ENCODE measurements at places on chromosomes 13 and 19.

DNA sequence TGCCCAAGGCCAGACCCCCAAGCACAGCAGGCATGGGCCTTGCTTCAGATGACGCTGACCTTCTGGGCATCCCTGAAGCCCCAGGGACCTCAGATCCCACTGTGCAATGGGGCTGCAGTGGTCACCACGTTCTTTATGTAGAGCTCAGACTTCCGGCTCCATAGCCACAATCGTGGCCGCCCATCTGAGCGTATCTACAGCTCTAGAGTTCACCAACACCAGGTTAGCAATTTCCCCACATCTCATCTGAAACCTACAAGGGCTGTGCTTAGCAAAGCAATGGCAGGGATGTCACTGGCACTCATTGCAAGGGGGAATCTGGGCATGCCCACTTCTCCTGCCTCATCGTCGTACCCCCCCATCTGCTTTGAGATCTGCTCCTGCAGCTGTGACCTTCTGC is 384.4 kb upstream of the TSHZ3 start:
- no peak for DNase-seq

DNA sequence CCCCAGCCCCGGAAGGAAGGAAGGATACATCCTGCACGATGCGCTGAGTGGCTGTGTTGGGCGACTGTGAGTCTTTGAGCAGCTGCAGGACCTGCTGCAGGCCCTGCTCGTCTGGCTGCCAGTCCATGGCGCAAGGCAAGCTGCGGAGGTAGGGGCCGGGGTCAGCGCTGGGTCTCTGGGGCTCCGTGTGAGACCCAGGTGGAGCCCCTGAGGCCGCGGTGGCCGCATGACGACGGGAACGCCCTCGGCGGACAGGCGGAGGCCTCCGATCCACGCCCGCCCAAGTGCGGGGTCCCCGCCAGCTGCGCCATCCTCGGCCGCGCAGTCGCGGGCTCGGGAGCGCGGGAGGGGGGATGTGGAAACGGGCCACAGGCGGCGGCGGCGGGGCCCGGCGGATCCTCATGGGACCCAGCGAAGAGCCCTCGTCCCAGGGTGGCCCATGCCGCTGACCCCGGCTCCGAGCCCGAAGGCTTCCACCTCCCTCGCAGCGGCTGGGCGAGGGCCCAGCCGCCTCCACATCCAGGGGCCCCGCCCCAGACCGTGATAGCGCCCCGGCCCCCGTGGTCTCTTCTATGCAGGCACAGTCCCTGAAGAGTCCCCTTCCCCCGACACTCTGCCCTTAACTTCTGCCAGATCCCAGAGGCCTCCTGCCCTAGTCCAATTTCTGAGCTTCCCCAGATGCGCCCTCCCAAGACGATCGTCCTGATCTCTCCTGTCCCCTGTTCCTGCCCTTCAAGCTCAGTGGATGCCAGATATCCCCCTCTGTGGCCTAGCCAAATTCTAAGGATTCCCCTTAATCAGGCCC is 2.7 kb downstream of the TNPO2 start:
- no peak for DNase-seq

- DNase-seq = no peak
Observed at GRCh38 chr13:44230071-44230470, 143.6 kb upstream of the SERP2 start.

DNA sequence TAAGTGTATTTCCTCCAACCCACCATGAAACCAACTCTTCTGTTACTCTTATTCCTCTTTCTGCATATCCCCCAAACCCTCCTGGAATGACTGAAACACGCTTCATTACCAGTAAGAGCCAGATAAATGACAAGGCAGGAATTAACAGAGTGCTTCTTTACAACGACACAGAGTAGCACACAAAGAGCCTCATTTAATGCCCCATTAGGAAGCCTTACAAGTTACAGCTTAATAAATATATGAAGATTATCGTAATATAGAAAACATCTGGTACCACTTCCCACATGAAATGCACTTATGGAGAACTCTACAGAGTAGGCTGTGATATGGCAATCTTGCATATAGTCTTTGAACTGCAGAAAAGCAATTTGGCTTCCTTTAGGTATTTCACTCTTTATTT is 116.8 kb downstream of the ENOX1 start:
- no peak for DNase-seq

GRCh38 chr13:33271759-33272158 is 13.8 kb downstream of the STARD13 start:
- no peak for DNase-seq

DNA sequence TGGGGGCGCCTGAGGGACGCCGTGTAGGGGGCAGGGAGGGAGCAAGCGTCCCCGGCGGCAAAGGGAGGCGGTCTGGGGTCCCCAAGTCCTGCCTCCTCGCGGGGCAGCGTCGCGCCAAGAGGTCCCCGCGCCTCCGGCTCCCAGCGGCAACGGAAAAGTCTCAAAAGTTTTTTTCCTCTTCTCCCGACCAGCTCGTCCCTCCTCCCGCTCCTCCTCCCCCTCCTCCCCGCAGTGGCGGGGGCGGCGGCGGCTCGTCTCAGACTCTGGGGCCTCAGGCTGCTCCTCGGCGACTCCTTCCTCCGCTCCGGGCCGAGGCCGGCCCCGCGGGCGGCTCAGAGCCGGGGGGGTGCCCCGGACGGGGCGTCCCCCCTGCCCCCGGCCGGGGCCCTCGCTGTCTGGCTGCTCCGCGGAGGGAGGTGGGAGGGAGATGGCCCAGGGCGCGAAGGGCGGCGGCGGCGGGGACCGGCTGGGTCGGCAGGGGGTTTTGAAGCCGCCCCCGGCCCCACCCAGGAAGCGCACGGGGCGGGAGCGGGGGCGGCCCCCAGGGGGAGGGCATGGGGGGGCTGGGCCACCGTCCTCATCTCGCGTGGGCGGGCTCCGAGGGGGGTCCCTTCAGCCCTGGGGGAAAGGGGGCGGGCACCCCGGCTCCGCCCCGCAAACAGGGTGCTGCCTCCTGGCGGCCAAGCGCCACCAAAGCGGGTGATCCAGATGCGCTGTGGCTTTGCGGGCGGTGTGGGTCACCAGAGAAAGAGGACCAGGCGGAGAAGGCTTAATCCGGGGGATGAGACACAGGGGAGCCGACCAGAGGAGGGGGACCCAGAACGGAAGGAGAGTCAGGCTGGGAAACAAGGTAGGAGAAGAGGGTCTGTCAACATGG is at the start of gene TGFB1:
Gene TGFB1 (minus strand): TSS at position 457 of the 877 bp plus-strand sequence. CDS start 878 bp downstream, outside the sequence.
- DNase-seq = peak; percentile 69

DNA sequence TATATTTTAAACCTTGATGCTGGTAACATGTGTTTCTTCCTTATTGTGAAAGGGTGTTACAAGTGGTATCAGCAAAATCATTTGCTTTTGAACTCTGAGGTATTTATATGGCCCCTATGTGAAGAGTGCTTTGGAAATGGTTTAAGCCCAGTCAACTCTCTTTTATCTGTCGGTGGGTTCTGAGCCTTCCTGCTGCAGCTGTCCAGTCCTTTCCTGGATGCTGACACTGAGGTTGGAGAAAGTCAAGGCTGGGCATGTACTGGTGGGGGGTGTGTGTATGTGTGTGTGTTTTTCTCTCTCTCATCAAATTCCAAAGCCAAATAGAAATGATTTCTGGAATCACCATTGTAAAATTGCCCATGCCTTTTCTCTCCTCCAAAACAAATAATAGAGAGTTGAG is 221.2 kb downstream of the LMO7 start:
- no peak for DNase-seq

DNA sequence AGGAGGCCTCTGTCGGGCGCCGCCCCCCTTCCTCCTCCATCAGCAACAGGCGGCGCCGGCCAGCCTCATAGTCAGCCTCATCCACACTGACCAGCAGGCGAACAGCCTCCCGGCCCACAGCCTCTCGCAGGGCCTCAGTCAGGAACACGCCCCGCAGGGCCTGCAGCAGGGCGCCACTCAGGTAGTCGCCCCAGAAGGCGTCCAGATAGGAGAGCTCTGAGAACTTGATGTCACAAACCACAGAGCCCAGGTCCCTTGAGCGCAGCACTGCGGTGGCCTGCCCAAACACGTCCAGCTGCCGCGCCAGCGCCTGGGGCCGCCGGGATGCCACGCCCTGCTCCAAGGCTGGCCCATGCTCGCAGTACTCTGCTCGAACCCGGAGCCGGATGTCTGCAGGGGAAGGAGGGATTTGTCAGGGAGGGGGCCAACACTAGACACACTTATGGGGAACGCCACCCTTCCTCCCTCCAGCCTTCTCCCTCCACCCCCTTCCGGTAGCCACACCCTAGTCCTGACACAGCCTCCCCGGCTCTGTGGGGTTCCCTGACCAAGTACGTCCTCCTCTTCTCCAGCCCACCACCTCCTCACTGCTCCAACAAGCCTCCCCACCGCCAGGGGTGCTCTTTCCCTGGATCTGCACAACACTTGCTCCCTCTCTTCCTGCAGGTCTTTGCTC is 17.9 kb downstream of the DEDD2 start:
- DNase-seq = no peak

DNA sequence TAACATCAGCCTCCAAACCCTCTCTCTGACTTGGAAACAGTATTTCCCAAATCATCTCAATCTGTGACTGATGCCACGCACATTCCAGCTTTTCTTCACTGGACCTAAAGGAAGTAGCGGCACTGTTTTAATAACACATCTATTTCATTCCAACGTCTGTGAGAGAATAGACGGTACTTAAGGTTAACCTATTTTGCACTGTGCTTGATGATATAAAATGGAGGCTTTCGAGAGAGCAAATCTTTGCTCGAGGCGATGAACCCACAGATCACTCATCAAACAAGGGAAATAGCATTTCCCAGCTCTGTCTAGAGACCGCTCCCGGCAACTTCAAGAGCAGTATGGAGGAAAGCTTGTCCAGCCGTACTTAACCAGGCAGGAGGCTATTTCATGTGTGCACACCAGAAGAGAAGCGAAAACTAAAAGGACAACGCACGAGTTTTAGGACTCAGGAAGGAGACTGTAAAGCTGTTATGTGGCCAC is 2.9 kb downstream of the UBL3 start:
- DNase-seq = peak; percentile 71

DNA sequence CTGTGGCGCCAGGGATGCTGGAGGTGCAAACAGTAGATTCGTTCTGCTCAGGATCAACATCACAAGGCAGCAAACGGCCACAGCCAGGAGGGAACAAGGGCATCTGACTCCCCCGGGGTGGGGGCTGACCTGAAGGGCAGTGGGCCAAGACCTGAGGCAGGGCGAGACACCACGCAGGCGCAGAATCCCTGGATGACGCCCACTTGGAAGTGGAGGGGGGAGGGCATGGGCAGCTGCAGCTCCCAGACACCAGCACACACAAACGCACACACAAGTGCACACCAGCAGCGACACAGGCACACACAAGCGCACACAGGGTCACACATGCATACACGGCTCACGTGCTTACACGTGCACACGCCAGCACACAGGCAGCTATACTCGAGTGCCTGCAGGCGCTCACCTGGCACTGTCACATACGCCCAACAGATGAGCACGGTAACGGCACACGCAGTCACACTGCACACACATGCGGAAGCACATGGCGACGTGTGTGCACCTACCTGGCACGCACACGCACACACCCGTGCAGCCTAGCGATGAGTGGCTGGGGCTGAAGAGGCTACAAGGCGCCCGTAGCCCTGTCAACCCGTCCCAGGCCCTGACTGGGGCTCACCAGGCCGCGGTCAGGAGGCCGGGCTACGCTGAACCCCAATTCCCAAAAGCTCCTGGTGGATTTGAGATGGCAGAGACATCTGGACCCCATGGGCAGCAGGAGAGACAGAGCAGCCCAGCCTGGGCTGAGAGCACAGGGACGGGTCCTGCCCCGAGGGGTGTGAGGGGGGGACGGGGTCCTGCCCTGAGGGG is 5.5 kb downstream of the C2CD4C start:
- no peak for DNase-seq

- no peak for DNase-seq
Observed at GRCh38 chr13:99416411-99417121, 84.7 kb upstream of the TM9SF2 start.

DNA sequence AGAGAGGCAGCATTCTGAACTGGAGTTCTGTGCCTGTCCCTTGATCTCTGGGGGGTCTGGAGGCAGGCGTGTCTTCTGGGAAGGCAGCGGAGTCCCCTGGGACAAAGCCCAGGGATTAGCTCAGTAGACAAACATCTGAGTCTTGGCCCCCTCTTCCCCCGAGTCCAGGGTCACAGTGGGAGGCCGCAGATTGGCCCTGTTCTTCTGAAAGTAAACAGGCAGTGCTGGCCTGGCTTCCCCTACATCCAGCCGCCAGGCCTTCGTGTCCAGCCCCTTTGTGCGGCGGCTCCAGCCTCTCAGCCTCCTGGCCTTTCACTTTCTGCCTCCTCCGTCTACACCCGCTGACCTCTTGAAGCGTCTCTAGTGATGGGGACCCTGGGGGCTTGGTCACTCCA is 989 bp downstream of the NFILZ start:
- DNase-seq = no peak

GRCh38 chr19:54114340-54115108 is 933 bp downstream of the TFPT start:
- no peak for DNase-seq

DNA sequence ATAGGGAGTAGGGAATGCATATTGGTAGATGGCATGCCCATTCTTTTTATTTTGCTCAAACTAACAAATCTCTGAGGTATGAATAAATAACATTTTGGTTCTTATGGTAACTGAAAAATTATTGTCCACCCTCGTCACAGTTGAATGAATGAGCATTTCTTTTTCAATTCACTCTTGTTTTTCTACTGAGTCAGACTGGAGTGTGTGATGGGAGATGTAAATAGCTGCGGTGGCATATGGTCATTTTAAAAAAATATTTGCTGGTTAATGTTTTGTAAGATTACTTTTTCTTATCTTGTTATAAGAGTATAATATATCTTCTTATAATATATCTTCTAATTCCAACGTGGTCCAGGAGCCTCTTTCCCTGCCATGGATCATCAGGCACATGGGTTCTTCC is 586.5 kb downstream of the SLITRK5 start:
- DNase-seq = no peak

DNA sequence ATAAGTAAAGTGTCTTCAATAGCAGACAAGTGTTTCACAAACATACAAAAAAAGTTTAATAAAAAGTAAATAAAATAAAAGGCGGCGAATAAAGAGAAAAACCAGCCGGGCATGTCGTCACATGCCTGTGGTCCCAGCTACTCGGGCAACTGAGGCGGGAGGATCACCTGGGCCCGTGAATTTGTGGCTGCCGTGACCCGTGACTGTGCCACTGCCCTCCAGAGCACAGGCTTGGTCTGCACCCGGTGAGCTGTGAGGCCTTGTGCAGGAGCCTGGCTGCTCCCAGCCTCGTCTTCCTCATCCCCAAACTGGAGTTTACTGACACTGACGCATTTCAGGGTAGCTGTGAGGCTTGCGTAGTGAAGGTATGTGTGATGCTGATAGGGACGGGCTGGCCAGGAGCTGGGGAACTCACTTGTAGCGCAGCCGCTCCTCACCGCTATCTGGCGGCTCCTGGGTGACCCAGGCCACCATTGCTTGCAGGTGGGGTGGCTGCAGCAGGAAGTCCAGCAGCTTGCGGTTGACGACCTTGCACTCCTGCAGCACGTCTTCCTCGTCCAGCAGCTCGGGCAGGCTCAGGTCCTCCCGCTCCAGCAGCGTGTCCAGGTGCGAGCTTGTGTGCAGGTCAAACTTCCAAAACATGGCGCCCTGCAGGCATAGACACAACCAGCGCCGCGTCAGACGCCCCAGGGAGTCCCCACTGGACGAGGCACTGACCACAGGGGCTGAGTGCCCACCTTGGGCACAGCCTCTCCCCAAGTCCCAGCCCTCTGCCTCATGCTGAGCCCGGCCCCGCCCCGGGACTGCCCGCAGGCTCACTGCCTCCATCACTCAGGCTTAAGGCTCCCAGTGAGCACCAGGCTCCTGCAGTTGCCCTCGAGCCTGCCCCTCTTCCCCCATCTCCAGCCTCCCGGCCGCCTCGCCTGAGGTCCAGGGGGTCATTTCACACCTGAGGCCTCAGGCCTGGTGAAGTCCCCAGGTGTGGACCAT is 12.1 kb downstream of the PPP6R1 start:
- DNase-seq = no peak
